A549 treated with RU486 at 1 μM for 4 hours (cell line): ENCODE measurements at places on chromosomes 1 and 21. TPM values are rescaled to one million over a fixed set of nuclear protein-coding genes. Genes with fewer than 3 reads are reported as not detected.

KRTAP19-3 gene
- not detected in 5 replicates for total RNA-seq

UTS2 gene
- not detected in 5 replicates for total RNA-seq

C1orf210 gene
- not detected in 5 replicates for total RNA-seq

DNAJC11 gene
- total RNA-seq: 32.0 to 40.4 TPM (median 34.6 TPM) in 5 replicates

SIM2 gene
- total RNA-seq: 9.0 to 12.1 TPM (median 11.1 TPM) in 5 replicates

ZNF436 gene
- 4.2 to 6.1 TPM (median 5.1 TPM) in 5 replicates for total RNA-seq

LCE2B gene
- total RNA-seq: not detected in 5 replicates

SLC44A5 gene
- total RNA-seq: 0.05 to 0.19 TPM (median 0.06 TPM) in 3 of 5 replicates, not detected in the others

BSND gene
- total RNA-seq: not detected in 5 replicates

TMEM269 gene
- 0.08 to 0.18 TPM (median 0.12 TPM) in 4 of 5 replicates, not detected in the other for total RNA-seq

LINGO4 gene
- not detected in 5 replicates for total RNA-seq

ICOSLG gene
- 2.2 to 3.0 TPM (median 2.9 TPM) in 5 replicates for total RNA-seq

SH2D1B gene
- 0.05 to 0.37 TPM (median 0.12 TPM) in 4 of 5 replicates, not detected in the other for total RNA-seq

RASAL2 gene
- total RNA-seq: 17.0 to 22.3 TPM (median 18.6 TPM) in 5 replicates

CACNA1S gene
- total RNA-seq: not detected in 5 replicates

DSCAM gene
- total RNA-seq: not detected in 5 replicates

NLRP3 gene
- not detected in 5 replicates for total RNA-seq

MX2 gene
- total RNA-seq: 0.03 to 0.26 TPM (median 0.21 TPM) in 3 of 5 replicates, not detected in the others

SLC35F3 gene
- total RNA-seq: 4.1 to 5.3 TPM (median 5.1 TPM) in 5 replicates

FOXD3 gene
- total RNA-seq: 0.54 to 1.1 TPM (median 0.92 TPM) in 5 replicates

PRAMEF17 gene
- total RNA-seq: not detected in 5 replicates

DNM3 gene
- 0.62 to 1.1 TPM (median 0.72 TPM) in 5 replicates for total RNA-seq

DRAM2 gene
- 12.1 to 24.2 TPM (median 22.1 TPM) in 5 replicates for total RNA-seq

CDC73 gene
- total RNA-seq: 25.1 to 34.1 TPM (median 32.8 TPM) in 5 replicates

BTF3L4 gene
- 19.0 to 45.1 TPM (median 32.5 TPM) in 5 replicates for total RNA-seq

HRNR gene
- not detected in 5 replicates for total RNA-seq

AIM2 gene
- total RNA-seq: not detected in 5 replicates

CR1L gene
- total RNA-seq: 0.74 TPM in 1 of 5 replicates, not detected in the others

FAM131C gene
- total RNA-seq: 10.8 to 19.2 TPM (median 15.8 TPM) in 5 replicates

OXCT2 gene
- total RNA-seq: 0.32 to 0.60 TPM (median 0.52 TPM) in 5 replicates

SPRR1B gene
- total RNA-seq: not detected in 5 replicates

GPR52 gene
- not detected in 5 replicates for total RNA-seq
